ENCODE measurements at places on chromosomes 3 and 15.

DNA sequence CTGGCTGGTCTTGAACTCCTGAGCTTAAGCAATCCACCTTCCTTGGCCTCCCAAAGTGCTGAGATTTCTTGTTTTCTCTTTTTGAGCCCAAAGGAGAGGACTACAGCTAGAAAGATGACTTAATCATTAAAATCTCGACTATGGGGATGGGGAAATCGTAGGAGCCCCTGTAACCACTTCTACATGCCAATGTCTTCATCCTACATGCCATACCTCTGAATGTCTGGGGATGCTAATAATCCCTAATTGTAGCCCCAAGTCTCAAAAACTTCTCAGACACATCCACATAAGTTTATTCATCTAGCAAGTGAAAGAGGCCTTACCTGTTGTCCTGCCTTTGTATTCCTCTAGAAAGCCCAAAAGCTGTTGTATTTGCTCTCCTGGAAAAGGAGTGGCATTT lies 3.7 kb upstream of the RHOV start:
- no peak for DNase-seq

DNA sequence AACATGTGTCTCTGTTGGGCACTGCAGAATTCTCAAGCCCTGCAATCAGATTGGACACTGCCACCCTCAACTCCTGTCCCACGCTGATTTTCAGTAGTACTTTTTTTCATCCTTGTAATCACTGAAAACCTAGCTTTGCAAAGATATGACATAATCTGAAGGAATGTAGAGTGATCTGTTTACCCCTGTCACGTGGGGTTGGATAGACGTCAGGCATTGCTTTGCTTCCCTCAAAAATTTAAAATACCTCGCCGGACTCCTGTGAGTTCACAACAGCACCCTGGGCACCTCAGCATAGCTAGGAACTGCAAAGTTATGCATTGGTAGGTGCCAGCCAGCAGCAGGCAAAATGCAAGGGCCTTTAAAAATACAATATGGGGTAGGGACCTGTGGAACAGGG lies 71.1 kb upstream of the OXTR start:
- no peak for DNase-seq

GRCh38 chr15:64681424-64682024 lies 93.9 kb downstream of the RBPMS2 start:
- DNase-seq: no peak

DNA sequence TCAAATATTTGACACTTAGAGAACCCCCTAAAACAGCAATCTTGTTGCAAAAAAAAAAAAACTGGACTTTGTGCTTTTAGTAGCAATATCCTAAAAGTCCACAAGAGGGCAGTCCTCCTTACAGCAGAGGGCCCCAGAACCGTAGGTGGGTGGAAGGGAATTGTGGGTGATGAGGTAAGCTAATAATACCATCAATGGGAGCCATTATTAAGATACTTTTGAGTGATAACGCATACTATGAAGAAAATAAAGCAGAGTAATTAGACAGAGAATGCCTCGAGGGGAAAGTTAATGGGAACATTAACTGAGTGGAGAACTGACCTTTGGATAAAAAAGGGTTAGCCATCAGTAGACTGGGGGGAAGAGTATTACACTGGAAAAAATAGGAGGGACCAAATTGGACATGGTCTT lies 229.9 kb downstream of the THRB start:
- no peak for DNase-seq

DNA sequence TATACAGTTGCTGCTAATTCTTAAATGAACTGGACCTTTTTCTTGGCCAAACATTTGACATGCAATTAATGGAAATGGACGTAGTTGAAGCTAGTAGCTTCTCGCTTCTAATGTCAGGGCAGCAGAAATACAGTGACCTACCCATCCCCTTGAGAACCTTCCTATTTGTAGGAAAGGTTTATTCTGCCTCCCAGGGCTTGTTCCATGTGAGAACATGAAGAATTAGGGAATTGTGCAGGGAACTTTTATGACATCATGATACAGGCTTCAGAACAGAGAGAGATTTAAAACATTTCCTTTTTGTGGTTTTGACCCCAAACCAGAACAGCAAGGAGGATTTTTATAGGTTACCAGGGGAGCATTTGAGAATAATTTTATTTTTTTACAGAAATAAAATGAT lies 406.6 kb upstream of the PPP2R3A start:
- no peak for DNase-seq

GRCh38 chr3:177281292-177282118 lies 84.2 kb upstream of the TBL1XR1 start:
- DNase-seq: no peak

- no peak for DNase-seq
Observed at GRCh38 chr3:193677734-193678133, 84.7 kb downstream of the OPA1 start.

GRCh38 chr3:149999421-149999820 lies 28.7 kb upstream of the PFN2 start:
- no peak for DNase-seq

- no peak for DNase-seq
Observed at GRCh38 chr3:153925841-153926514, 195.2 kb upstream of the ARHGEF26 start.

DNA sequence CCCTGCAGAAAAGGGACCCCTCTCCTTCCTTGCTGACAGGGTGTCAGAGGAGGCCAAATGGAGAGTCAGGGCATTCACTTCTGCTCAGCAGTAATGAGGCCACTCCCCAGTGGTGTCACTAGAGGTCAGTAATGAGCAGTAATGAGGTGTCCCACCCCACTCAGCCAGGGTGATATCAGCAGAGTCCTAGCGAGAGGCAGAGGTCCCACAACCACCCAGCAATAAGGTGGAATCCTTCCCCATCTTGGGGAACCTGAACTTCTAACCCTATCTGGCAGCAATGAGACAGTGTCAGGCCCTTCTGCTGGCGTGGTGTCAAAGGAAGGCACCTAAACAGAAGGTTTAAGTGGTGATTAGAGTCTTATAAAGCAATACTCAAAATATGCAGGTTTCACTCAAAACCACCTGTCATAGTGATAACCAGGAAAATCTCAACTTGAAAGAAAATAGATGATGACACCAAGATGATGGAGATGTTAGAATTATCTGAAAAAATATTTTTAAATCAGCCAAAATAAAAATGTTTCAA lies 12.9 kb downstream of the OCA2 start:
- DNase-seq: no peak

- DNase-seq: no peak
Observed at GRCh38 chr15:77430652-77431051, 10.0 kb downstream of the HMG20A start.

DNA sequence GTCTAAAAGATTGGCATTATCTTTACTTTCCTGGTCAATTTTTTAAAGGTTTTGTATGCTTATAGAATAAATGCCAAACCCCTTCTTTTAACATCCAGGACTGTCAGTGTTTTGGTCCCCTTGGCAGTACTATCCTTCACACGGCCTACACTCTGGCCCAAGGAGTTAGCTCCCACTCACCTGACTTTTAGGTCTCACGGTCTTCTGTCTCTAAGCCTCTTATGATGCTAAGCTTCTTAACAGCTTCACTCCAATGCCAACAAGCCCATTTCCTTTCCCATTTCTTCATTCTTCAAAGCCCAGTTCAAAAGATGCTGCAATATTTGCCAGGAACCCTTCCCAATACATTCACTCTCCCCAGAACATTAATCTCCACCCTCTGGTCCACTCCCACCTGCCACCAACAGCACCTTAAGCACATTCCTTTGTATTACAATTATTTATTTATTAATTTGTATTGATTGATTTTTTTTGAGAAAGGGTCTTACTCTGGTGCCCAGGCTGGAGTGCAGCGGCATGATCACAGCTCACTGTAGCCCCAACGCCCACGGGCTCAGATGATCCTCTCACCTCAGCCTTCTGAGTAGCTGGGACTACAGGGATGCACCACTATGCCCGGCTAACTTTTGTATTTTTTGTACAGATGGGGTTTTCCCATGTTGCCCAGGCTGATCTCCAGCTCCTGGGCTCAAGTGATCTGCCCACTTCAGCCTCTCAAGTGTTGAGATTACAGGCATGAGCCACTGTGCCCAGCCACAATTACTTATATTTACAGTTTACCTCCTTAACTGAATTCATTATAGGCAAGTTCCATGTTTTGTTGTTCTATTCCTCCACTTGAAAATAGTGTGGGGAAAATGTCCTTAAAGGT lies 27.8 kb downstream of the IFT80 start:
- no peak for DNase-seq

DNA sequence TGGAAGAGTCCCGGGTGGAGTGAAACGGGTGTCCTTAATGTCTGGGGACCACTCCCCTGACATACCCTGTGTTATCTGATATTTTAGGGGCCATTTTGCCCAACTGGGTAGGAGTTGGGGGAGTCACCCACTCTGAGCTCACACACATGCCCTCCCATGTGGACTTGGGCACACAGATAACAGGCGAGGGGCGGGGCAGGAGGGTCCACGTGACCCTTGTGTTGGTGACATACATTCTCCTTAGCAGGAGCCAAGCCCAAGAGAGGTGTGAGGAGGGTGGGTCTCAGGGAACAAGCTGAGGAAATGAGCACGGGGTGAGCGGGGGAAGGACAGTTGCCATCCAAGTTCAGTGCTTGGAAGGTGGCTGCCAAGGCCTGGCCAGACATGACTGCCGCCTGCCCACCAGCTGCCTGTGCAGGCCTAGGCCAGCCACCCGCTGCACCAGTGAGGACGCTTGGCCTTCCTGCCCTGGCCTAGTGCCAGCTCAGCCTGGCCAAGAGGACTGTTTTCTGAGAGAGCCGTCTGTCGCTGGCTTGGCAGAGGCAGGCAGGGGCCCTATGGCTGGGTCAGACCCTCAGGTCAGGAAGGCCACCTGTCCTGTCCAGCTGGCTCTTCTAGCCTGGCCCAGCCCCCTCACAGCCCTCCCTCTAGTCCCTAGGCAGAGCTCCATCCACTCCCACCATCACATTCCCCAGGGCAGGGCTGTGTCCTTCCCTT lies 31.3 kb upstream of the TMEM115 start:
- no peak for DNase-seq

GRCh38 chr15:68418611-68419161 lies 13.3 kb downstream of the ITGA11 start:
- no peak for DNase-seq

DNA sequence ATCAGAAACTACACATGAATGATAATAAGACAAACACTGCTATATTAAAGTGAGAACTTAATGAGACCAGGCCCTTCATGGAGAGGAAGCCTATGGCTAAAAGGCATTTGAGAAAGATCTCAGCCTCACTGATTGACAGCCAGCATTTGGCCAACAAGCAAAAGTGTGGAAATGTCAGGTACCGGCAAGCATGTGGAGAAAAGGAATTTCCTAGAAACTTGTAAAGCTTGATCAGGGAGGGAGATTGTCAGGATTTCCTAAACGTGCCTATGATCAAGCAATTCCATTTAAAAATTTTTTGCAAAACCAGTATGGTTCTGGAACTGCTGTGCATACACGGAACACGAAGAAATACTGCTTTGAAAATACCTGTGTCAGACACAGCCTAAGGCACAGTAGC lies 220.3 kb upstream of the ATP10A start:
- no peak for DNase-seq

DNA sequence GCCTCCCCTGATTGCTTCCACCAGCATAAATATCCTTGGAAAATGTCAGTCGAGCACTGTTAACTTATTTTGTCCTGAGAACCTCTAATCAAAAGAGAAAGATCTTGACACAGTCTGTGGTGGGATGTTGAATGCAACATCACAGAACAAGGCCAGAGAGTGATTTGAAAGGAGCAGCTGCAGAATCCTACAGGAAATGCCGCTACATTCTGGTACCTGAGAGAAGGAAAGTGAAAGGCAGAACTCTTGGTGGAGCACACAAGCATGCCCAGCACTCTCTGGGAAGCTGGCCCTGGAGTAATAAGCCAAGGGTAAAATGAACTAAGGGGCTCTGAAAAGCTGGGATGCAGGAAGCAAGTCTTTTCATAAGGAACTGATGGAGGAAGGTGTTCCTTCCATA lies 75.8 kb downstream of the CBLB start:
- no peak for DNase-seq

- no peak for DNase-seq
Observed at GRCh38 chr15:82750831-82751180, 41.1 kb upstream of the AP3B2 start.
